Umbilical cord (tissue), 2 donors: ENCODE measurements at places on chromosomes 1 and 21. TPM values are rescaled to one million over a fixed set of nuclear protein-coding genes. Genes with fewer than 3 reads are reported as not detected.

FCGR3A gene
- 26.2 TPM for total RNA-seq

GRCh38 chr1:53511933-53512806 lies 53.0 kb downstream of the DMRTB1 start:
- peak; percentile 74 for DNase-seq

FLG2 gene
- 2.4 TPM for total RNA-seq

GRCh38 chr1:167935216-167936067 lies 1.0 kb upstream of the DCAF6 start:
- DNase-seq: no peak

POTED gene
- not detected for total RNA-seq

DNA sequence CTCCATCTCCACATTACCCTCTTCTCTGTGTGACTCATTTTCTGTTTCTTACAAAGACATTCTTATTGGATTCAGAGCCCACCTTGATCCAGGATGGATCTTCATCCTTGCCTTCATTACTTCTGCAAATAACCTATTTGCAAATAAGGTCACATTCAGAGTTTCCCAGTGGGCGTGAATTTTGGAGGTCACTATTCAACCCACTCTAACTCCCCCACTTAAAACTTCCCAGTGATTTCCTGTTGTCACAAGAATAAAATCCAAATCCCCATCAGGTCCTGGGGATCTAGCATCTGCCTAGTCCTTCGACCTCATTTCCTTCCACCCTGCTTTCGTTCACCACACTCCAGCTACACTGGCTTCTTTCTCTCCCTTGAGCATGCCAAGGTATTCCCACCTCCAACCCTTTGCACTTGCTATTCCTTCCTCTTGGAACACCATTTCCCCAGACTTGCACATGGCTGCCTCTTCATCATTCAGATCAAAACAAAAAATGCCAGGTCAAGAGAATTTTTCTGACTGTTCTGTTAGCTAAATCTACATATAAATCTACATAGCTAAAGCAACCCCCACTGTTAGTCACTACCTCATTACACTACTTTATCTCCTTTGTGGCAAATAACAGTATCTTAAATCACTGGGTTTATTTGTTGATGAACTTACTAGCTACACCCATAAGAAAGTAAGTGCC lies 187.2 kb downstream of the TOMM20 start:
- DNase-seq: no peak

DNA sequence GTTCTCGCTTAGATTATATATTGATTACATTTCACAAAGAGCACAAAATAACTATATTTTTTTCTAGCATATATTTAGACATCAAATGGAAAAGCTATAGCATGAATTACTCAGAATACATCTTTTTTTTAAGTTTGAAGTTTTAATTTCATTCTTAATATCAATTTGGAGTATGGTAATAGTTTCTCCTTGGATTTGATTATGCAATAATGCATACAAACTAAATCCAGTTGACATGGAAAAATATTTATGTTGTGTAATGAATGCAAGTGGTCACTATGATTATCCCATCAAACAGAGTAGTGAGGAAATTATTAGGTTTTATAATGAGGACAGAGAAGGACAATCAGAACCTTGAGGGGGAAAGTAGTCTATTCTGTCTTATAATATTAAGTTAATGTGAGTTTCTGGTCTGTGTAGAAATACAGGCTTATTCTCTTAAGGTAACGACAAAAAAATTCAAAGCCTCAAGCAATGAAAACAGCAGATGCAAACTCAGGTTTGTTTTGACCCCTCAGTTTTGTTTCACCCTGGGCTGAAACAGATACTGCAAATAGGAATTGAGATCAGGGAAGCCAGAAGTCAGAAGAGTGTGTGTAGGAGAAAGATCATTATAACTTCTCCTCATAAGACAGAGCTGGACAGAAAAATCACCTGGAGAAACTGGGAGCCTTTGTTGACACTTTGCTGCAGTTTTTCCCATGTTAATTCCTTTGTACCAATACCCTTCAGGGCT lies 23.7 kb downstream of the LRRC8B start:
- no peak for DNase-seq

DNA sequence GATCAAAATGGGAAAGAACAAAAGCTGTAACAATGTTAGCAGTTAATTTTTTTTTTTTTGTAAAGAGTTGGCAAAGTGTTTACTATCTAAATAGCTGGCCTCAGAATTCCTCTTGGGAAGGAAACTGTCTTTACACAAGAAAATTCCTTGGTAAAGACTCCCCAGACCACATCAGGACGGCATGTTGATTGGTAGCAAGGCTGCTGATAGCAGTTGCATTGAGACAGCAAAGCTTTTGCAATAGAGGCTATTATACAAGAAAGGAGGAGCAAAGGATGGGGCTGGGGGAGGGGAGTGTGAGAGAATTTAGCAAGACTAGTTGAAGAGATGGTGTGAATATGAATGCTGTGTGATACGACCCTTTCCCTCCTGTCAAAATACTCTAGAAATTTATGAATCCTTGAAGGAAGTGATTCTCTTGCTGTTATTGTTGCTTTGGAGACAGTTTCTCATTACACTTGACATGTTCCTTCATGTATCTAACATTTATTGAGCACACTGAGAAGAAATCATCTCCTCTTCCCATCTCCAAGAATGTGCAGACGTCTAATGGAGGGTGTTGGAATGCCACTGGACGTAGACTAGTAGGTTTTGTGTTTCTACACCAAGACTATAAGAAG lies 355.6 kb downstream of the SIPA1L2 start:
- peak; percentile 45 for DNase-seq

SELENBP1 gene
- 39.5 TPM for total RNA-seq

PRDM2 gene
- 38.5 TPM for total RNA-seq

GRCh38 chr1:222441066-222441465 lies 106.8 kb downstream of the HHIPL2 start:
- DNase-seq: peak; percentile 65

DNA sequence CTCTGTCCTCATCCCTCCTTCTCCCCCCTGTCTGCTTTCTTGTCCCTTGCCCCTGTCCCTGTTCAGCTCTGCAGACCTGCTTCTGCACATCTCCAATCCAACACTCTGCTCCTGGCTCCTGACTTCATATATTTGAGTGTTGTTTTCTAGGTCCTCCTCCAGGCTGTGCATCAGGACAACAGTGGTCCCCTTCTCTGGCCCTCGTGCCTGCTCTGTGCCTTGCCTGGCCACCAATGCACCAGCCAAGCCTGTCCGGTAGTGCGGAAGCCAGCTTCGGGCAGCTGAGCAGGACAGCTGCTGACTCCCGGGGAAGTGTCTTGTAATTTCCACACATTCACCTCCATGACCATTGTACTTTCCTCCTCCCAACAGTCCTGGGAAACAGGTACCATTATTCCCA lies 203.4 kb upstream of the RAB4A start:
- no peak for DNase-seq
